Right renal pelvis (tissue), 4 donors: ENCODE measurements at places on chromosomes 5 and 9. TPM values are rescaled to one million over a fixed set of nuclear protein-coding genes. Genes with fewer than 3 reads are reported as not detected.
A peak's percentile ranks its signal among the peaks of the same experiment; 100 is the strongest.

The PLAC8L1 gene
- 0.57 TPM for polyA plus RNA-seq

DNA sequence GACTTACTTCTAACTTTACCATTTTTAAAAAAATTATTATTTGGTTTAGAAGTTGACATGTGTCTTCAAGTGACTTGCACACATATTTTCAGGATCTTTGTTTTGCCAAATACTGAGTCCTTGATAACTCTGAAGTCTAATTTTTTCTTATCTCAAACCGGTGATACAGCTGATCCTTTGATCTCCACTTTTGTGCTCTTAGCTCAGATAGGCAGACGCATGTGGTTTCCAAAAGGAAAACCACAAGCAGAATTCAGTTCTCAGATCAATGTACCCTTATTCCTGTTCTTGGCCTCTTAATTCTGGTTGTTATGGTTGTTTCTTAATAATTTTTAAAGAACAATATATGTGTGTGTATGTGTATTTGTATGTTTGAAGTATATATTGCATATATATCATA lies 238.3 kb upstream of the EDIL3 start:
- DNase-seq: no peak

The ROR2 gene
- polyA plus RNA-seq: 18.5 TPM

DNA sequence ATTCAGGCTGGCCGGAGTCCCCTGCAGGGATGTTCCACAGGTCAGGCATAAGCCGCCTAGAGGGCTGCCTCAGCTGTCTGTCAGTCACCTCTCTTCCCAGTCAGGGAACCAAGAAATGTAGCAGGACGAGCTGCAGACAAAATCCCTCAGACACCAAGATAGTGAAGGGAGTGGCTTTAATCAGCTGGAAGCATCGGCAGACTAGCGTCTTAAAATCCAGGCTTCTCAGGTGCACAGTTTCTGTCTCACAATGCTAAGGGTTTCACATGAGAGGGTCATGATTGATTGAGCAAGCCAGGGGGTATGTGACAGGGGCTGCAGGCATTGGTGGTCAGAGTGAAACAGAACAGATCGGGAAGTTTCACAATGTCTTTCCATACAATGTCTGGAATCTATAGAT lies 247.2 kb downstream of the CDH10 start:
- DNase-seq: no peak

DNA sequence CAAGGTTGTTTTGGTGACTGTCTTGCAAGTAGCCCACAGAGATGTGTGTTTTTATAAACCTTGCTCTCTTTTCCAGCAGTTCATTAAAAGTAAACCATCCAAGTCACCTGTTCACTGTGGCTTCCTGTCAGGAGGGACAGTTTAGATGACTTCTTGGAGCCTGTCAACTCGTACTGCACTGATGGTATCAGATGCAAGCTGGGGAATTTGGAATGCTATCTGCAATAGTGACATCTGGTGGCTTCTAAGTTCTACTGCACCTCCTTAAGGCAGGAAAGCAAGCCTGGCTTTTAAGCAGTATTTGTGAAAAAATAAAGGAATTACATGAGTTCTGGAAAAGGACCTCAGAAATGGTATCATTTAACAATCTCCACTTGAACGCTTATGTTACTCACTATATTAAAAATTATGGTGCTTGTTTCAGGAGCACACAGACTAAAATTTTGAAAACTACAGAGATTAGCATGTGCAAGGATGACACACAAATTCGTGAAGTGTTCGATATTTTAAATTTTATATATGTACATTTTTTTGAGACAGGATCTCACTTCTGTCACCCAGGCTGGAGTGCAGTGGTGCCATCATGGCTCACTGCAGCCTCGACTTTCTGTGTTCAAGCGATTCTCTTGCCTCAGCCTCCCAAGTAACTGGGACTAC lies 164.0 kb downstream of the TTC39B start:
- peak; percentile 50 for DNase-seq

- DNase-seq: no peak
Observed at GRCh38 chr9:128250839-128251731, 24.7 kb downstream of the GOLGA2 start.

DNA sequence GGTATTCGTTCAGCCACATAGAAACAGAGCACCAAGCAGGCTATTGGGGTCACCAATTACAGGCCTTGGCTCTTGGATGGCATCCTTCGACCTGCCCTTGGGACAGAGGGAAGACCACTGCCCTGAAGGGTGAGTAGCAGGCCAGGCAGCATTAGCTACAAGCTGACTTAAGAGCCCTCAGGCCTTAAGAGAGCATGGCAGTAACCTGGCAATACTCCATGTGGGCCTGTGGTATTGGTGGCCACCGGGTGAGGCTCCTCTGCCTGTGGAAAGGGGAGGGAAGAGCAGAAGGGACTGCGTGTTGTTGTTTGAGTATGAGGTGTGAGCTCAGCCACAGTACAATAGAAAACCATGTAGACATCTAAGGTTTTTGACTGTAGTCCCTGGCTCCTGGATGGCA lies 170.6 kb downstream of the MCTP1 start:
- no peak for DNase-seq

- no peak for DNase-seq
Observed at GRCh38 chr5:143714629-143715028, 97.3 kb upstream of the HMHB1 start.

DNA sequence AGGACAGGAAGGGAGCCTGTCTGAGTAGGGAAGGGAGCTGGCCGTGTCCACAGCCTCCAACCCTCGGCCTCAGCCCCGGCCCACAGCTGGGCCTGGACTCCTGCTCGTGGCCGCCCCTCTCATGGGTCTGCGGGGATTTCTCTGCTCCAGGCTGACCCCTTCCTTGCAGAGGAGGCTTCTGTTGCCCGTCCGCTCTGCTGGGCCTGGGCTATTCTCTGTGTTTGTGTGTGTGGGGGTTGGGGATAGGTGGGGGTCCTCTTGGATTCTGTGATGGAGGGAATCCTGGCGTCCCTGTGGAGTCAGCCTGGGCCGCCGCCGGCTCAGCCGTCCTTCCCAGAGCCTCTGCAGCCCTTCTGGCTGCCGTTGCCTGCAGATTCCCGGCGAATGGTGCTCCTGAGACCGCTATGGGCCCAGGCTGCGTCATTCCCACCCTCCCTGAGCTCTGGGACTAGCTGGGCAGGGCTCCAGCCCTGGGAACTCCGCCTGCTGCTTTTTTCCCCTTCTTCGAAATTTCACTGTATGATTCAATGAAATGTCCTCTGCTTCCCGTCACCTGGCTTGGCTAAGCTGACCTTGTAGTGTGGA lies 64.2 kb downstream of the FGF18 start:
- DNase-seq: no peak

The DRD1 gene
- polyA plus RNA-seq: not detected

DNA sequence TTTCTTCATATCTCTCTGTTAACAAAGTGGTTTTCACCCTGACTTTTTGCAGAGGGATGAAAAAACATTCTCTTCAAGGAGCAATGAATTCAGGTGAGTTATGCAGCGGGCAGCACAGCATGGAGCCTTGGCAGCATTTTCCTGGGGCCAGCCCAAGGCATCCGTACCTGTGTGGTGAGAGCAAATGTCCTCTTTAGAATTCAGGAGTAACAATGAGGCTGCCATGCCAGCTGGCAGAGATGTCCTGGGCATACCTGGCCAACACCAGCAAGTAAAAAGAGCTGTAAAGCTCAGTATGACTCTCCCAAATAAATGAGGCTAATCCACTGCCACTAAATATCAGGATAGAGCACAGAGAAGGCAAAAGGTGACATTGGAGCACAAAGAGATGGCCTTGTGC lies 277.6 kb upstream of the TRPC7 start:
- no peak for DNase-seq

DNA sequence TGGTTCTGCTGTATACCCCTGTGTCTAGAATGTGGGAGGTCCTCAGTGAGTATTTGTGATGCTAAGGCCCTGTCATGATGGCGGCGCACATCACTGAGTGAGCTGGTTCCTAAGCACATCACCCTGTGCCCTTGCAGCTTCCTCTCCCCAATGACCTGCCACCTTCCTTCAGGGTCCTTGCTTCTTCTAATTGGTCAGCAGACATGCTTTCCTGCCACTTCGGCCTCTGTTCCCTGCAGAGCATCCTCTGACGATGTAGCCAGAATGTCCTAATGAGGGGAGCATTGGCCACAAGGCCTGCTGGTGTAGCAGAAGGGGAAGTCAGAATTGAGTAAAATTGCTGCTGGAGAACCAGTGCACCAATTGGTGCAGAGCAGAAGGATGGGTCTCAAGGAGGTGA lies 31.1 kb upstream of the ANGPTL2 start:
- no peak for DNase-seq

DNA sequence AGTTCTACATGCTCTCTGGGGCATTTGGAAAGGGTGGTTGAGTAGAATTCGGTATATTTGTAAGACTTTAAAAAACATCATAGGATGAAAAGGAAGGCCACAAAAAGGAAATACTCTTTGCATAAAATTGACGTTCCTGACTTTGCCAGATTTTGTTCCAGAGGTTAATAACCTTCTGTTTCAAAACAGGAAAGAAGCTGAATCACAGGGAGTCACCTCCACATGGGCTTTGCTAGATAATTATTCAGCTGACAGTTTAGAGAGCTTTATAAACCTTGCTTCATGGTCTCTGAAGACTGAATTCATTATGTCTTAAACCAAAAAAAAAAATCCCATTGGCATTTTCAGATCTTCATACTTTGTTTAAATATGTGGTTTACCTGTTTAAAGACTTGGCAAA lies 203.7 kb downstream of the SEMA6A start:
- DNase-seq: no peak

GRCh38 chr5:174751154-174752000 lies 27.0 kb downstream of the MSX2 start:
- no peak for DNase-seq

DNA sequence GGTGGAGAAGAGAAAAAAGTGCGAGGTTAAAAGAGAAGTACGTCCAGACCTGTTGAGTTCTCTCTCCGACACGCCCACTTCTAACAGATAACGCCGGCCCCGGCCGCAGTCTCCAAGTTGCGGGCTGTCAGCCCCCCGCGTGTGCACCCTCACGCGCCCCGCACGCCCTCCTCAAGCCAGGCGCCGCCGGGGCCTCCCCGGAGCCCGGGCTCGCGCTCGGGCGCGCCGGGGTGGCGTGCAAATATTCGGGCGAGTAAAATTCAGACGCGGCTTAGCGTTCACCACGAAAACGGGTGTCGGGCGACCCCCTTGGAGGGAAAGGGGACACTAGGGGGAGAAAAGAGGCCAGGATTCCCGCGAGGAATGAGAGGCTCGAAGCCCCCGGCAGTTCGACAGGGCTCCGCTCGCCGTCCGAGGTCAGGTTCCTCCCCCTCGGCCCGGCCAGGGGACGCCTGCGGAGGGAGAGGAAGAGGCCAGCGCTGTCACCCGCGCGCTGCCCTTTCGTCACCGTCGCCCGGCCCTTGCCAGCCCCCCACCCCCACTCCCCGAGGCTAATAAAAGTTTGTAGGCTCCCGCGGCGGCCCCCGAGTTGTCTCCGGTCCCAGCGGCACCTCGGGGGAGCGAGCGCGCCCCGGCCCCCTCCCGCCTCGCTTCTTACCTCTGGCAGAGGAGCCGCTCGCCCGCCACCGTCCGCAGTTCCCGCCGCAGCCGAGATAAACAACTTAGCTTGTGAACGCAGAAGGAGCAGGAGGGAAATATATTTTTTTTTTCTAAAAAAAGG lies 743 bp downstream of the NR3C1 start:
- DNase-seq: peak; percentile 27

DNA sequence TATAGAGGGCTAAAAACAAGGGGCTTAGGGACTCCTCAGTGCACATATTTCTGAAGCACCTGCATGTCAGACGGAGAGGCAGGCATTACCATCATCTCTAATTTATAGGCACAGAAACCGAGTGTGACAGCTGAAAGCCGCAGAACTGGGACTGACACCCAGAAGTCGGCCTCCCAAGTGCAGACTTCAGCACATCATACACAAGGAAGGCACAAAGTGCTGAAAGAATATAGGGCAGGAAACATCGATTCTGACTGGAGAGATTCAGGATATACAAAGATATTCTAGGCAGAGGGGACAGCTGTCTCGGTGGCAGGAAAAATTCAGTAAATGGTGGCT lies 11.2 kb downstream of the MRPS27 start:
- no peak for DNase-seq

The RGS7BP gene
- polyA plus RNA-seq: 9.7 TPM

The IRX2 gene
- 26.9 TPM for polyA plus RNA-seq

DNA sequence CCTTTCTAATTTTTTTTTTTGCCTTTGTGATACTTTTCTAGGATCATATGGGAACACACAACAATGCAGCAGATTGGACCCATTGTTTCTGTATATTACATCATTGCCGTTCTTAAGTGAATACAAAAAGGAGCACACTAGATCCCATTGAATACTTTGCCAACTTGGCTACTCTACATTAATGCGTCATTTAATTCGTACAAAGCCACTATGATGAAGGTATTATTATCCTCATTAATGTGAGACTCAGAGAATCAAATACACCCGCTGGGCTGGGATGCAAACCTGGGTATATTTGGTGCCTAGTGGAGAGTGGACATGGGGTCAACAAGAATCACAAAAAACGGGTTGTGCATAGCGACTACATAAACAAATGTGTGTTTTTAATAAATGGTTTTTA lies 31.9 kb downstream of the OR2K2 start:
- no peak for DNase-seq

DNA sequence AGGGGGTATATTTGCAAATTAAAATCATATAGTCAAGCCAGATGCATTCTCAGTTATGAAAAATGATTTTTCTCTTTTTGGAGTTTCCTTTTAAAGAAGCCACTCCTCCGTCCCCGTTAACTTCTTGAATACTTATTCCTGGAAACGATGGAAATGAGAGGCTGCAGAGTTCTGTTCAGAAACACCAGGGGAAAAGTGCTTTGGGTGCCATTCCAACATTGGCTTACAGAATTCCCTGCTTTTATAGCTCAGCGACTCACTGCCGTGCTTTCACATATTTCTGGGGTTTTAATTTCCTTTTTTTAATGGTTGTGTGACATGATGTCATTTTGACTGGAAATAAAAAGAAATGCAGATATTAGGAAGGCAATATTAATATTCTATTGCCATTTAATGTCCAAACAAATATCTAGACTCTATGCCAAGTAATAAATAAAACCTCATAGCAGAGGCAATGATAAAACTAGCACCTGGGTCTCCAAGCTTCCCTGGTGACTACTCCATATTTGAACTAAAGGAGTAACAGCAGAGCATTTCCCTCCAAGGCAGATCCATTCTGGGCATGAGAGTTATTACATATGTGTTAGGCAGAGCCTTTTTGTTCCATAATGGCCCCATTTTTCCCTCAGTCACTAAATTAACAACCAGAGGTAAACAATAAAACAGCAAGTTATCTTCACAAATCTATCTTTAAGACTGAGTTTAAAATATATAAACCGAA lies 363.4 kb downstream of the EBF1 start:
- no peak for DNase-seq

The COL5A1 gene
- polyA plus RNA-seq: 100 TPM

The PTPRD gene
- polyA plus RNA-seq: 107 TPM

The GADD45G gene
- 5.4 TPM for polyA plus RNA-seq

DNA sequence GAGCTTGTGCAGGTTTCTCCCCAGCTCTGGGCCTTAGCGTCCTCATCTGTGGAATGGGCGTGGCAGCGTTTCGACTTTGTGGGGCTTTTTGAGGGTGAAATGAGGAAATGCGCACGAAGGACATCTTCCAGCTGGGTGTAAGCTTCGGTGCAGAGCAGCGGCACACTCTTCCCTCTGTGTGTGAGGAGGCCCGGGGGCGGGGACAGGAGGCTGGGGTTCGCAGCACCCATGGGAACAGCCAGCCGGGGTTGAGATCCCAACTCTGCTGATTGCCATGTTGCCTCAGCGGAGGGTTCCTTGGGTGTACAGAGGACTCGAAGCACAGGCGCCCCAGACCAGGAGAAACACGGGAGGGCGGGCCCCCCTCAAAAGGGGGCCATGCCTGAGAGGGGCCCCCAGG lies 265.6 kb downstream of the NSG2 start:
- no peak for DNase-seq

- no peak for DNase-seq
Observed at GRCh38 chr9:104580562-104580961, 11.6 kb downstream of the OR13C8 start.

The IFNA21 gene
- not detected for polyA plus RNA-seq
